ENCODE measurements at places on chromosomes 4 and X. TPM values are rescaled to one million over a fixed set of nuclear protein-coding genes. Genes with fewer than 3 reads are reported as not detected.

DNA sequence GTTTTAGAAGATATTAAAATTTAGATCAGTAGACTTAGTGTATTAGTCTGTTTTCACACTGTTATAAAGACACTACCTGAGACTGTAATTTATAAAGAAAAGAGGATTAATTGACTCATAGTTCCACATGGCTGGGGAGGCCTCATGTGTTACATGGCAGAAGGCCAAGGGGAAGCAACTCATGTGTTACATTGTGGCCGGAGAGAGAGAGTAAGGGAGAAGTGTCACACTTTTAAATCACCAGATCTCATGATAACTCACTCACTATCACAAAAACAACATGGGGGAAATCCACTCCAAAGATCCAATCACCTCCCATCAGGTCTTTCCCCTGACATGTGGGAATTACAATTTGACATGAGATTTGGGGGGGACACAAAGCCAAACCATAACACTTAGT, 1159.7 kb upstream of the PCDH7 start:
- DNase-seq: no peak

GRCh38 chr4:81724925-81725329, 253.2 kb upstream of the RASGEF1B start:
- DNase-seq: peak; percentile 60

DNA sequence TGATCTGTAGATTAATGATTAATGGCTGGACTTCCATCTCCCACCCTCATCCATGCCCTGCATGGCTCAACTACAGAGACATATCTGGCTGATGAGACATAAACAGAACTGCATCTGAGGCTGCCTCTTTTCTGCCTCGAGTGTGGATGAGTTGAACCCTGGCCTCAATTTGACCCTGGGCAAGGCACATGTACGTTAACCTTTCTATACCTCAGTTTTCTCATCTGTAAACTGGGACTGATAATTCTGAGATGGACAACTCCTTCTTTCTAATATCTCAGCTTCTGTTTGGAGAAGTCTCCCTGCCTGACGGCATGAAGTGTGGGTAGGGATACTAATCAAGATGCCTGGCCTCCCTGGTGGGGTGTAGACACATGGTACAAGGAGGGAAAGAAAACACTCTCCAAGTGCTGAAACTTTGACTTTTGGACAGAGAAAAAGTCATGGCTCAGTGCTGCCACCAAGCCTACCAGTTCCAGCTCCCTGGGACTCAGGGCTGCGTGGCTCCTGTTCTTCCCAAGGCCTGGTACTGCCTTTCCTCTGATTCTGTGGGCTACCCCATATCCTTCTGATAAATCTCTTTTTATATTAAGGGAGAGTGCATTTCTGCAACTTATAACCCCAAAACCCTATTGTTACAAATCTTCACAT, 64.4 kb downstream of the HAUS3 start:
- no peak for DNase-seq

- no peak for DNase-seq
Observed at GRCh38 chrX:15737190-15737958, 696 bp upstream of the CA5B start.

DNA sequence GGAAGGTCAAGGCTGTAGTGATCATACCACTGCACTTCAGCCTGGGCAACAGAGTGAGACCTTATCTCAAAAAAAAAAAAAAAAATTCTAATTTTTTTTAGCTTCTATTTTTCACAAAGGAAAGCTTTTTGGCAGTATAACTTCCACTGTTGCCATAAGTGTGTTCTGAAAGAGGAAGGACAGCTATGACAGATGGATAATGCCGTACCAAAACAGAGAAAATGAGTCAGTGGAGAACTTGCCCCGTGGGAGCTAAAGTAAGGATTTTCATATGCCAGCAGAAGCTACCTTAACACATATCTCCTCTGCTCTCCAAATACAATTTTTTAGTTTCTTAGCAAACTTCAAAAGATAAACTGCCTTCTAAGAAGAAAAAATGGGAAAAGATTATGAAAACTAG, 43.7 kb downstream of the RPS3A start:
- no peak for DNase-seq

Gene CXorf49
- total RNA-seq: not detected

Gene CXXC4
- not detected for total RNA-seq

Gene CXorf51B
- not detected for total RNA-seq

Gene CFP
- total RNA-seq: 5.1 TPM

Gene GAGE12H
- total RNA-seq: not detected

Gene CTAG1B
- not detected for total RNA-seq
